ENCODE measurements at places on chromosomes 6 and 20.

DNA sequence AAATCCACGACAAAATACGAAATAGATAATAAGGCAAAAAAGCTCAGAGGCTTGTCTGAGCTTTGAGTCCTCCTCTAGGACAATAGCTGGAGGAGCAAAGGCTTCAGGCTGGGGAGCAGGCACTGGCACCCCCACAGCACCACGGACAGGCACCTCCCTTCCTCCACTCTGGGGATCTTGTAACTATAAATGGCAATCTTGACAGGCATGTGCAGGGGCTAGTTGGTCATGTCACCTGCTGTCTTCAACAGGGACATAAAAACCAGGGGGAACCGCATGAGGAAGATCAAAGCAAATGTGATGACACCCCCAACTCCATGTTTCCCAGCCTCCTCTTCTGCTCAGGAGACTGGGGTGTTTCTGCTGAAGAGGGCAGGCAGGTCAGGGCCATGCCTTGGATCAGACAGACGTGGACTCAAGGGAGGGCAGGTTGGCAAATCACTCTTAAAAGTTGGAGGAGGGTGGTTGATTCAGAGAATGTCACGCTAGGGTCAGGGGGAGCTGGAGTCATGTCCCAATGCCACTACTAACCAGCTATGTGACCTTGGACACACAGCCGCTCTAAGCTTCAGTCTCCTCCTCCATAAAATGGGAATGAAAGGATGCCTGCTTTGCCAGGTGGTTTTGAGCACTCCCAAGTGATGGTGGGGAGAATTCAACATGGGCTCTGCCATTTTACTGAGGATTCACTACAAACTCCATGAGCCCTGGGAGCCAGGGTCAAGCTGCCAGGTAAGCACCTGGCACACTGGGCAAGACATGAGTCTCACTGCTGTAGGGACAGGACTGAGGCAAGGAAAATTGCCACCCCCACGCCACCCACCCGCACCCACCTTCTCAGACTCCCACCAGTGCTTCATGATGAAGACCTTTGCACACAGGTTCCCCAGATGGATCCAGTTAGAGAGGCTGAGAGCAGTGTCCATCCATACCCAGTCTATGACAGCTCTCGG is 48.0 kb downstream of the NPEPL1 start:
- DNase-seq, result no peak

DNA sequence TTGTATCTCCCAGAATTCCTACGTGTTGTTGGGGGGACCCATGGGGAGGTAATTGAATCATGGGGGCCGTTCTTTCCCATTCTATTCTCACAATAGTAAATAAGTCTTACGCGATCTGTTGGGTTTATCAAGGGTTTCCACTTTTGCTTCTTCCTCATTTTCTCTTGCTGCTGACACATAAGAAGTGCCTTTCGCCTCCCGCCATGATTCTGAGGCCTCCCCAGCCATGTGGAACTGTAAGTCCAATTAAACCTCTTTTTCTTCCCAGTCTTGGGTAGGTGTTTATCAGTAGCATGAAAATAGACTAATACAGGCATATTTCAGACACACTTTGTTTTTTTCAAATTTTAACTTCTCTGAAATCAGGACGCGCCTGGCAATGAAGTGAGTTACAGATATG is 14.4 kb upstream of the PGK2 start:
- DNase-seq, result no peak

GRCh38 chr6:122996794-122997505 is 915 bp downstream of the CLVS2 start:
- no peak for DNase-seq

DNA sequence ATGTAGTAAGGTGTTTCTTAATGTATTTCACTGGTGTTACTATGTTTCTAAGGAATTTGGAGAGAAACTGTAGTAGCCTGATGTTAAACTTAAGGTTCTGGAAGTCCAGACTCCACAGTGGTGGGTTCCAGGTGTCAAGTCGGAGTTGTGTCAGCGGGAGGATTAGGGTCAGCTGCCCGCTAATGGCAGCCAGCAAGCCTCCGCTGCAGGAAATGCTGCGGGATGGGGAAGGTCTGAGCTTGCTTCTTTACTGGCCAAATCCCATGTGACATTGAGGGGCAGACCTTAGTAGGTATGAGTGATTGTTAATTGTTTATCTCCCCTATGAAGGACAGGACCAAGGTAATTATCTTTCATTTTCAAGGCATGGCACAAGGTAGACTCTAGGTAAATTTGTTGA is 3.7 kb upstream of the ARID1B start:
- no peak for DNase-seq

- DNase-seq, result peak; percentile 7
These were observed 33.6 kb downstream of the COL20A1 start for GRCh38 chr20:63326314-63327230.

DNA sequence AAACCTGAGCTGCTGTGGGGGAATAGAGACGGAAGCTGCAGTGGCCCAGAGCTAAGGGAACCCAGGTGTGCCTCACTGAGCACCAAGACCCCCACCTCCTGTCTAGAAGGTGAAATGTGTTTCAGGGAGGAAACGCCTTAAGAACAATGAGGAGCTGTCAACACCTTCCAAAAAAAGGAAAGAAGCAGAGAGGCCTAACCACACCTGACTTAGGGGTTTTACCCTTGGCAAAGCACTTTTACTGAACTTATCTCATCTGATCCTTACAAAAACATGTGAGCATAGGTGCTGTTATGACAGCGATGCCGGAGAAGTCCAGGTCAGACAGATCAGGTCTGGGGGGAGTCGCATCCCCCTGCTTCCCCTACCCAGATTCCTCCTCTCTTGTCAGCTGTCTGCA is 16.1 kb upstream of the CDKN1A start:
- DNase-seq, result no peak

GRCh38 chr20:57787990-57788781 is 78.4 kb upstream of the PMEPA1 start:
- no peak for DNase-seq

- no peak for DNase-seq
These were observed 54.5 kb downstream of the CLIC5 start for GRCh38 chr6:45961125-45961524.

GRCh38 chr20:51687108-51687507 is 81.1 kb downstream of the ATP9A start:
- no peak for DNase-seq

- no peak for DNase-seq
These were observed 27.9 kb upstream of the POPDC3 start for GRCh38 chr6:105207524-105208269.

DNA sequence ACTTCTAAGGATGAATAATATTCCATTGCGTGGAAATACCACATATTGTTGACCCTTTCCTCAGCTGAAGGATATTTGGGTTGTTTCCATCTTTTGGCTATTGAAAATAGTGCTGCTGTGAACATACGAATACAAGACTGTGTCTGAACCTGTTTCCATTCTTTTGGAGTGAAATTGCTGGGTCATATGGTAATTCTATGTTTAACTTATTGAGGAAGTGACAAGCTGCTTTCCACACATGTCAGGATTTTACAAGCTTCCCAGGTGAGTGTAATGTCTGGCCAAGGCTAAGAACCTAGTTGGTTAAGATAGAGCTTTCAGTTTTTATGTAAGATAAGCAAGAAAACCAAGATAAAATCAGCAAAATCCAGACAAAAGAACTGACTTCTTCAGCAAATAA is 48.8 kb downstream of the PPP1R3G start:
- DNase-seq, result no peak

- DNase-seq, result no peak
These were observed 514.0 kb upstream of the SOX4 start for GRCh38 chr6:21079468-21080048.

DNA sequence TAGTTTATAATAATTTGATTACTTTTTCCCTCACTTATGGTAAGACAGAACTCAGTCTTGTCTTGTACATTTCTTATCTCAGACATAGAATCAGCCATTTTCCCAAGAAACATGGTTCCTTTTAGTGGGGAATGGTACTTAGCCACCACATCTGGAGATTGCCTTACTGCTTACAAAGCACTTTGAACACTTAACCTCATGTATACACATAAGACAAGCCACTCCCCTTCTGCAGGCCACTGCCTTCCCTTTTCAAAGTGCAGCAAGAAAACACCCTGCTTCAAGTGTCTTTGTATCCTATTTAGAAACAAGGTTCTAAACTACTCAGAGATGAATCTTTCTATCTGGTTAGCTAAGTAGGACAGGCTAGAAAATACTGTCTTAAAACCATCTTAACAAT is 159.2 kb downstream of the UBE3D start:
- no peak for DNase-seq

DNA sequence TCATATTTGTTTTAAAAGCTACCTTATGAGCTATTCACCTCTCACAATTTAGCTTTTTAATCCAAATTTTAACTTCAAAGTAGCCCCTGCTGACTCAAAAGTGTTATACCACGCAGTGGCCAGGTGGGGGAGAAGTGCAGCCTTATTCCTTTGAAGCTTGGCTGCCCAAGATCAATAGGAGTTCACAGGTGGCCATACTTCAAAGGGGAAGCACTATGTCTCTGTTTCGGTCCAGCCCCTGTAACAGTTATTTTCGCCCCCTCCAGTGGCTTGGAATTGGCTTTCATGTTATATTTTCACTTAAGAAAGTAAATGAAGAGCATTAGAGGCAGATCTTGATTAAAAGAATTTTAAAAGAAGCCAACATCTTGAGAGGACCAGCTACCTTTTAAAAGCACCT is 608.4 kb downstream of the EPHA7 start:
- DNase-seq, result peak; percentile 10

- peak; percentile 7 for DNase-seq
These were observed 2.9 kb upstream of the TRIM39 start for GRCh38 chr6:30323806-30324205.

- no peak for DNase-seq
These were observed 17.4 kb downstream of the COL20A1 start for GRCh38 chr20:63310265-63310991.

DNA sequence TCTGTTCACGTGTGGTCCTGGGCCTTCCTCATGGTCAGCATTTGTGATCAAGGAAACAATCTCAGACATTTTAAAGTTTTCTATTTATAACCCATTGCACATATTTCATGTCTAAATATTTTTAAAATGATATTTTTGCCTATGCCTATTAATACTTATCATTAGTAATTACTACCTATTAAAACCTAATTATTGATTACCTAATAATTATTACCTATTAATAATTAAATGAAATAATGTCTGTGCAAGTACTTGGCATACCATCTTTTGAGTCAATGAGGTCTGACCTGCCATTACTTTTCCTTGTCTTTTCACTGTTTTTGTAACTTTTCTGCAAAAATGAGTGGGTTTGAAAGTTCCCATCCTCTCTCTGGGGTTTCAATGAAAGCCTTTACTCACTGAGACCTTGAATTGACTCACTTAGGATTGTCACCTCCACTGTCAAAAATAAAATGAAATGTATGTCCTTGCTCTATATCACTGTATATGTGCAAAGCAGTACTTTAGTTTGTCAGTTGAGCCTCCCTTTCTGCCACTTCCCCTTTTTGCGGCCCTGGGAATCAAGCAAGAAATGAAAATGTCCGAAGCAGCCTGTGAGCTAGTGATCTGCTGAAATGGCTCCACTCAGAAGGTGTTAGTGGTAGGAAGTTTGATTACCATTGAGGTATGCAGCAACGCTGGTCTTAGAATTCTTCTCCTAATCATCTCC is 87.8 kb downstream of the L3MBTL3 start:
- DNase-seq, result peak; percentile 7

DNA sequence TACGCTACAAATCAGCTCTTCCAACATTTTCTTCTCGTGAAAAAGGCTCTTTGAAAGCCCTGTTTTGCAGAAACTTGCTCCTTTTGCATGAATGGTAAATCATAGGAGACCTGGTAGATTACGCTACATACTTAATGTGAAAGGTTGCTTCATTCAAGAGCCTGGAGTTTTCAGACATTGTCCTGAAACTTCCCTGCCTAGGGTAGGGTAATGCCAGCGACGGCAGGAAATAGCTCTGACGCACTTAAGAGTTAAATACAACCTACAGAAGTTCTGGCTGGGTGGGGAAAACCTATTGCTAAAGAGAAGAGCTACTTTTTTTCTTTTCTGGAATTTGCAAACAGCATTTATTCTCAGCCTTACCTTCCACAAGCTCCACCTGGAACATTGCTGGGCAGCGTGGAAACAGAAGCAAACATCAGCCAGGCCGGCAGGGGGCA is 144.5 kb downstream of the LPA start:
- DNase-seq, result no peak

DNA sequence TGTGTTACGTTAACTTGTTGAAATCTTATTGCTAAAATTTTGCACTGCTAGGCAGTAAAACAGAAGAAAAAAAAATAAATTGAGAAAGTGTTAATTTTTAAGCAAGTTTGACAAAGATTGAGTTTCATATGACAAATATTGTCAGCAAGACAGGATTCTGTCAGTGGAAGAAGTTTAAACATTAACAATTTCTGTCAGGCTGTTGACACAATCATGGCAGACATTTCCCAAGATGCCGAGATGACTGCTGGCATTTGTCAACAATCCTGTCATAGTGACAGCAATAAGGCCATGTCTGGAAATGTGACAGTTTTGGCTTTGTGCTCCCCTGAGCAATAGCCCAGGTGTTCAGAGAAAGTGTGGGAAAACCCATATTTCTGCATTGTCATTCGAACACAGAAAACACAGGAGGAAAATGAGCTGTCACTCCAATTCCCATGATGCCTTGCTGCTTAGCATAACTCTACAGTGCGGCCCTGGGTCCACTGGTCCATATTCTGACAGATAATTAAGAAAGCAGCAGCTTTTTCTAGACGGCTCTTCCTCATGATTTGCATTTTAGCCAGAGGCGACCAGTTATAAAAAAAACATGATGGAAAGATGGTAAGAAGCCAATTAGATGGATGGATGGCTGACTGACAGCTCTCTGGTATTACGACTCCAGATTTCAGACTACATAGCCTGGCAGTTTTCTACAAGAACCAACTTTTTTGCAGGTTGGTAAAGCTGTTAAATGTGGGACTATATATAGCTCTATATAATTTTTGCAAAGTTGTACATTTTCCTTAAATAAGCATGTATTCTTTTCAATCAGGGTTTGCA is 43.6 kb upstream of the DEFB112 start:
- no peak for DNase-seq

DNA sequence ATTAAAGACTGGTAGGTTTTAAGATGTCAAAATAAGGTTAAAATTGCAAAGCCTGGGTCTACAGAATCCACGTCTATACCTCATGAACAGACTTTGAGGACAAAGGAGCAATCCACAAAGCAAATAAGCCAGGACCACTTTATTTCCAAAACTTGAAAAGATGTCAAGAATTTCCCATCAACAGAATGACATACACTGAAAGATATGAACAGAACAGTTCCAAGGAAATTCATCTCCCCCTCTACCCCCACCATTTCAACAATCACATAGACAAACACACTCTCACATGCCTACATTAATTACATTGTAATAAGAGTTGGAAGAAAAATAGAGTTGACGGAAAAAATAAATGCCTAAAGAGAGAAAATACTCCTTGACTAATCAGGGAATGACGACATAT is 45.2 kb upstream of the NHSL1 start:
- no peak for DNase-seq

DNA sequence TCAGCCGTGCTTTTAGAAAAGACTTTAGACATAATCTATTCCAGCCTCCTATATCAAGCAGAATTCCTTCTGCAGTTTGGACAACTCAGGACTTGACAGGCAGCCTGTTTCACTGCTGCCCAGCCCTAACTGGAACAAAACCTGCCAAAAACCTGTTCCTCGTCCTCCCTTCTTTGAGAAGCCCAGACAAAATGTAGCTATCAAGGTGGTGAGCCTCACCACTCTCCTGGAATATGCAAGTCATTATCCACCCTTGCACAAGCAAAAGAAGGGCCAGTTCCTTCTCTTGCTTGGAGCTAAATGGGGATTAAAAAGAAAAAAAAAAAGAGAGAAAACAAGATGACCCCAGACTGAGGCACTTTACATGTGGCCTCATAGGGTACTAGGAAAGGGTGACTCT is 64.2 kb downstream of the TFAP2A start:
- no peak for DNase-seq

Data from inflammatory macrophage treated with lipopolysaccharide for 1 hour (primary cell).